Activated CD4-positive, alpha-beta T cell treated with anti-CD3 and anti-CD28 coated beads, Interleukin-2, amount 10 ng/mL, durations not matched to agents 7 days and 5 days (primary cell): ENCODE measurements at places on chromosomes 2 and 18. TPM values are rescaled to one million over a fixed set of nuclear protein-coding genes. Genes with fewer than 3 reads are reported as not detected.

GRCh38 chr18:26547646-26548414 lies 523 bp downstream of the KCTD1 start:
- peak overlapping the region; percentile 84 for H3K4me3 ChIP-seq
- H3K27me3 ChIP-seq = peaks cover 35% of the 10 kb centered on the region
- peak overlapping the region; percentile 81 for H3K27ac ChIP-seq
- peak; percentile 64 for DNase-seq

DNA sequence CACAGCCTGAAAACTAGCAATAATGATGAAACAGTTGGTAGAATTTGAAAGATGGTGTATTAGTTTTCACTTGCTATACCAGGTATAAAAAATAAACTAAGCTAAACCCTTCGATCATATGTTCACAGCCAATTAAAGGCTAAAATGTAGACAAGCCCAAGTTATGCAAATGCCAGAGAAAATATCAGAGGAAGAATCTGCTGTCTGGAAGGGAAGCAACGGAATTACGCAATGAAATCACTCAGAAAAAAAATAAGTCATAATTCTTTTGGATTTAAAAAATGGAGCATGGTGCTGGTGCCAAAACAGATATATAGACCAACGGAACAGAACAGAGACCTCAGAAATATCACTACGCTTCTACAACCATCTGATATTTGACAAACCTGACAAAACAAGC lies 108.3 kb downstream of the ARL4C start:
- H3K4me1 ChIP-seq = peaks cover 27% of the 10 kb centered on the region
- H3K4me3 ChIP-seq = no peak overlapping the region
- no peaks in the 10 kb centered on the region for H3K27me3 ChIP-seq
- no peak overlapping the region for H3K27ac ChIP-seq
- DNase-seq = no peak

DNA sequence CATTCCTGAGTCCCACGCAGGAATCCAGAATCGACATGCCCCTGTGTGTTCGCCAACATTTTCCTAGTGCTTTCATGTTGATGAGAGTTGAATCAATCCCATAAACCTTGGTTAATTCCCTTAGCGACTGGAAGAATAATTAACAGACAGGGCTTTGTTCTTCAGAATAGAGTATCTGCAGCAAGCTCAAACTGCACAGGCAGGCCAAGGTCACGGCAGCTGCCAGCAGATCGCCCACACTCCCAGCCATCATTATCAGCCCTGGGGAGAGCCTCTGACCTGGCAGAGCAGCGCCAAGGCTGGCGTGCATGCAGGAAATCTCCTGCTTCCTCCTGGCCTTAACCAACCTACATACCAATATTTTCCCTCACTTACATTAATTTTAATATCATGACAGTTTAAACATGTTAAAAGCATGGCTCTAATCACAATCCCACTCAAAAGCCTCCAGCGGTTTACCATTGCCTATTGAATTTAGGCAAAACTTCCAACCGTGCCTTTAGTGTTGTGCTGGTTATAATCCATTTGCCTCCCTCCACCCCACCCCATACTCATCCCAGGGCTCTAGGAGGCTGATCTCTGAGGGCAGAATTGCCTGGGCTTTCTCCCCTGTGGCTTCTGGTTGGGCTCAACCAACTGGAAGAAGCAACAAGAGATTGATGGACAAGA lies 46.8 kb upstream of the NCK2 start:
- H3K27me3 ChIP-seq = peaks cover 3% of the 10 kb centered on the region
- no peak overlapping the region for H3K27ac ChIP-seq
- no peak overlapping the region for H3K4me3 ChIP-seq
- H3K4me1 ChIP-seq = no peaks in the 10 kb centered on the region
- DNase-seq = no peak
- H3K36me3 ChIP-seq = no peaks in the 10 kb centered on the region

DNA sequence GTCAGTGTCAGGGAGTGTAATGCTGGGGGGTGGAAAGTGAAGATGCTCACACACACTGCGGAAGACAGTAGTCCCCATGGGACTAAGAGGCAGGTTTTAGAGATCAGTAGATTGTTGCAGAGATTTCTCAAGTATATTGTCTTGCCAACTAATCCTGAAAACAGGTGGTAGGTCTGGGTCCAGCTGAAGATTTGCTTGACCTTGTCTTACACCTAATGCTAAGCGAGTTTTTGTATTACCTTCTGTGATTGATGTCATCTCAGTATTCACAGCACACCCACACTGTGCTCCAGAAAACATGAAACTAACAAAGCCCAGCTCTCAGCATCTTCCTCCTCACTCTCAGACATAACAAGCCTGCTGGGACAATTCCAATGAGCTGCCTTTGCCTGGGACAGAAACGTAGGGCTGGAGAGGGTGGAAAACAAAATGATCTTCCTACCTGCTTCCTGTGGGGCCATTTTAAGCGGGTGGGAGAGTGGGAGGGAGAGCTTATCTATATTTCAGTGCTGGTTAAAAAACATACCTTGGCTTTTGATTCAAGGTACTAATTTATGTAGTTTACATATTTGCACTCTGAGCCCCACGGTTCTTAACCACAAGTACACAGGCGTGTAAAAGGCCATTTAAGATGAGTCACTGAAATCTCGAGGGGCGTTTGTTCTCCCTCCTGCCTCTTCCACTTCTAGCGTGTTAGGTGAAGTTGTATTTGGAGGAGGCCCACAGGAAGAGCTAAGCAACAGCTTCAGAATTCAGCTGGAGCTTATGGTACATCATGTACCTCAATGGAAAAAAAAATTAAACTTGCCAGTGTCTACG lies 23.1 kb upstream of the RBMS1 start:
- peaks cover 5% of the 10 kb centered on the region for H3K36me3 ChIP-seq
- peak overlapping the region; percentile 1 for H3K27ac ChIP-seq
- H3K27me3 ChIP-seq = no peaks in the 10 kb centered on the region
- DNase-seq = no peak
- H3K4me3 ChIP-seq = no peak overlapping the region

KLHL41 gene
- total RNA-seq = not detected

- no peak overlapping the region for H3K27ac ChIP-seq
- no peak overlapping the region for H3K4me3 ChIP-seq
- DNase-seq = no peak
- no peaks in the 10 kb centered on the region for H3K36me3 ChIP-seq
- H3K27me3 ChIP-seq = peaks cover 18% of the 10 kb centered on the region
Measured at GRCh38 chr2:98946855-98947254, 10.8 kb upstream of the CRACDL start.

- H3K36me3 ChIP-seq = no peaks in the 10 kb centered on the region
- no peak for DNase-seq
- no peak overlapping the region for H3K4me3 ChIP-seq
- H3K4me1 ChIP-seq = no peaks in the 10 kb centered on the region
- peaks cover 11% of the 10 kb centered on the region for H3K27me3 ChIP-seq
Measured at GRCh38 chr18:48186131-48186766, 222.9 kb downstream of the ZBTB7C start.

FEZ2 gene
- 15.7 TPM for total RNA-seq

DNA sequence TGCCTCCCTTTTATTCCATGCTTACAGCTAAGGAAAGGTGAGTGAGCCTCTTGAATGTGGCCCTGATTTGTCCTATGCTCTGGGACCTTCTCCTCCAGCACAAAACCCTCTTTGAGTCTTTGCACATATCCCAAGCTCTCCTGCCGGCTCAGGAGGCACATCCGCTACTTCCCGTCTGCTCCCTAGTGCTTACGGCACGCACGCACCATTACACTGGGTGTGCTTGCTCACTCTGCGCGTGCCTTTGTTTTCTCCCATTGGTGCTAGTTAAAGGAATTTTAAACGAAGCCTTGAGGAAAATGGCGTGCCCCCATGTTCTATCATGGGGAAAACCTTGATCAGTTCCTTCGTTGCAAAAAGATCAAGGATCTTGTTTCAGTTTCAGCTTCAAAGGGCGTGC lies 7.9 kb upstream of the DGKD start:
- H3K27me3 ChIP-seq = peaks cover 2% of the 10 kb centered on the region
- peaks cover 23% of the 10 kb centered on the region for H3K4me1 ChIP-seq
- H3K36me3 ChIP-seq = no peaks in the 10 kb centered on the region
- no peak overlapping the region for H3K4me3 ChIP-seq

DNA sequence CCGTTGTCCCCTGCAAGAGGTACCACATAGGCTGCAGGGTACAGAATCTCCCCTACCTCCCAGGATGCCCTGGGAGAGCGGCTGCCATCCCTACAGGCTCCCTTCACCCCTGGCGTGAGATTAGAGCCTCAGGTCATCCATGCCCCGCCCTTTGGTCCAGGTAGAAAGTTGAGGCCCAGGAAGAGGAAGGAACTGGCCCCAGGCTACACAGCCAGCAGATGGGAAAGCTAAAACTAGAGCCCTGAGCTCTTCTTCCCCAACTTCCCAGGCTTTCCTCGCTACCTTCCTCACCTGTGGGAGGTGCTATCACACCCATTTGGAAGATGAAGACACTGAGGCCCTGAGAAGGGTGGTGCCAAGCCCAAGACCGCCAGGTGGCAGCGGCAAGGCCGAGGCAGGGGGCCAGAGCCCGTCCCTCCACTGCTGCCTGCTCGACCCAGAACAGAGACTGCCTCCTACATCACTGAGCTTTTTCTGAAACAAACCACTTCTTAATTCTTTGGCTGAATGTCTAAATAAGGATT lies 25.8 kb downstream of the CIB4 start:
- H3K4me1 ChIP-seq = peaks cover 1% of the 10 kb centered on the region
- no peaks in the 10 kb centered on the region for H3K27me3 ChIP-seq
- H3K4me3 ChIP-seq = no peak overlapping the region
- H3K27ac ChIP-seq = no peak overlapping the region
- DNase-seq = no peak

GRCh38 chr18:6866552-6867085 lies 137.1 kb downstream of the ARHGAP28 start:
- H3K27ac ChIP-seq = no peak overlapping the region
- H3K36me3 ChIP-seq = no peaks in the 10 kb centered on the region
- no peak for DNase-seq
- no peaks in the 10 kb centered on the region for H3K27me3 ChIP-seq
- H3K4me1 ChIP-seq = no peaks in the 10 kb centered on the region

DNA sequence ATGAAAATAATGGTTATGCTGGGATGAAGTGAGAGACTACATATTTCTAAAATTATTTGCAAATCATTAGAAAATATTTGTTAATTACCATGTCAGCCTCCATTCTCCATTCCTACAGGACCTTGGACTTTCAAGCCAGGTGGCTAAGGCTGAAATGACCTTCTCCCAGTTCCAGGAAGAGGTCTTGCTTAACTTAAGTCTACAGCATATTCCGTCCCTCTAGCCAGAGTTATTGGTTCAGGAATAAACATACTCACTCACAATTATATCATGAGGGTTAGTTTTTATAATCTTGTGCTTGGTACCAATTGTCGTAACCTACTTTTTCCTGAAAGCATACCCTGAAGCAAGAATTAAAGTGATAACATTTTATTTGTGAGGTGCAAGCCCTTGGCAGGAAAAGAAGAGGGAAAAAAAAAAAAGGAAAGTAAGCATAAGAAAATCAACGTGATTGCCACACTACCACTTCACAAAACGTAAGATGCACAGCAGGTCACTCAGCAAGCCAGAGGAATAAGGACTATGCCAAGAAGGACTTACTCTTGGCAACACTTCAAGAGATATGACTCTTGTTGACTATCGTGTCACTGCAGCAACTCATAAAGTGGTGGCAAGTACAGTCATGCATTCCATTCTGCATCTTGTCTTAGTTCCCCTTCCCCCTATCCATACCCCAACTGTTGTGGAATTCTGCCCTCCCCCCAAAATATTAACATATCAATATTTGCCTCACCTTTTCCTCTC lies 479.1 kb downstream of the MBD2 start:
- DNase-seq = no peak
- H3K36me3 ChIP-seq = no peaks in the 10 kb centered on the region
- no peak overlapping the region for H3K4me3 ChIP-seq

GRCh38 chr2:135657806-135658582 lies 83.7 kb upstream of the UBXN4 start:
- peak; percentile 74 for DNase-seq
- H3K4me3 ChIP-seq = peak overlapping the region; percentile 70
- H3K27ac ChIP-seq = peak overlapping the region; percentile 96
- peaks cover 49% of the 10 kb centered on the region for H3K36me3 ChIP-seq
- no peaks in the 10 kb centered on the region for H3K27me3 ChIP-seq

MAP3K20 gene
- total RNA-seq = 14.5 TPM

GRCh38 chr2:16774980-16775898 lies 109.6 kb upstream of the CYRIA start:
- no peak overlapping the region for H3K27ac ChIP-seq
- DNase-seq = no peak
- H3K4me1 ChIP-seq = no peaks in the 10 kb centered on the region
- H3K36me3 ChIP-seq = no peaks in the 10 kb centered on the region

CHST9 gene
- total RNA-seq = not detected

DNA sequence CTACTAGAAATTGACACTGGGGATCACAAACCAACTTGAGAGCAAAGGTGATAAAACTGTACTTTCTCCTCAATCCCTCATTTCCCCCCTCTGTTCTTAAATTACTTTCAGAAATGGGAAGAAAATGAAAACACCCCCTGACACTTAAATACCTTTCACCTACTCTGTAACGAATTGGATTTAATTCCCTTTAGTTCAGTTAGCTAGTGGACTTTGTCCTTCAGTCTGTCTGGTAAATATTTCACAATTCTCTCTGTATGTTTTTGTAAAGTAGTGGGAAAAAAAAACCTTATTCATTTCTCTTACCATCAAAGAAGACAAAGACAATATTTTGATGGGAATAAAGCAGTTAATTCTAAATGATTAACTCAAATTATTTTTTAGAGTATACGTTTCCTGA lies 85.7 kb downstream of the CDH2 start:
- no peak overlapping the region for H3K27ac ChIP-seq
- H3K4me3 ChIP-seq = no peak overlapping the region
- no peaks in the 10 kb centered on the region for H3K4me1 ChIP-seq
- no peaks in the 10 kb centered on the region for H3K27me3 ChIP-seq

DNA sequence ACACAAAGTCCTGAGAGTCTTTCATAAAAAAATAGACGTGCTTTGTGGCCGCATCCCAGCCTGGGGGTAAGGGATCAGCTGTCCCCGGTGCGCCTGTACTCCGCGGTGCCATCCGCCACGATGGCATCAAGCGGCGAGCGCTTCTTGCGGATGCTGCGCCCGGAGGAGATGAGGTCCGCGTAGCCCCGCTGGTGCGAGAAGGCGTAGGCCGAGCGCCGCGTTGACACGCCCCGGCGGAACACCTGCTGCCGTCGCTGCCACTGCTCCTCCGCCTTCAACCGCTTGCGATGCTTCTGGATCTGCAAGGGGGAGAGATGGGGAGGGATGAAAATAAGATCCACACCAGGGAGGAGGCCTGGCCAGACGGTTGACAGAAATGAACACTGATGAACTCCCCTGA lies 26.8 kb upstream of the NARS1 start:
- peaks cover 3% of the 10 kb centered on the region for H3K36me3 ChIP-seq
- H3K4me1 ChIP-seq = no peaks in the 10 kb centered on the region
- H3K4me3 ChIP-seq = no peak overlapping the region
- H3K27me3 ChIP-seq = no peaks in the 10 kb centered on the region

FZD7 gene
- 0.12 TPM for total RNA-seq

GRCh38 chr2:177893880-177894279 lies 178.7 kb downstream of the PDE11A start:
- DNase-seq = no peak
- peaks cover 15% of the 10 kb centered on the region for H3K27me3 ChIP-seq
- no peaks in the 10 kb centered on the region for H3K36me3 ChIP-seq
